ENCODE measurements at places on chromosomes 3 and 15.
A peak's percentile ranks its signal among the peaks of the same experiment; 100 is the strongest.

- no peak for DNase-seq
Observed at GRCh38 chr3:73716418-73716817, 91.7 kb upstream of the PDZRN3 start.

DNA sequence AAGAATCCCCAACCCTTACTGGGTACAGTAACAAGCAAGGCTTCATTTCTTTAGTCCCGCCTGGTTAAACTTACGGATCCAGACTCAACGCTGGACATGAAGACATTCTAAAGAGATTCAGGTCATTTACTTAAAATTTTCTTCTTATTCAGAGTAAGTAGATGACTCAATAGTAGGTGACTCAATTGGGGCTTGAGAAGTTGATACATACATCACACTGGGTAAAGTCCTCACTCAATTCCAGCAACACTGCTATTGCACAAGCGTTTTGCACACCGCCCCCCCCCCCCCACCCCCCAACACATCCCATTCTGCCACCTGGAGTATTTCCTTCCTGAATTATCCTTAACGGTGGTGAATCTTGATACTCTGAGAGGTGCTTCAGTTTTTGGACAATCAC is 610.0 kb downstream of the FOXP1 start:
- peak; percentile 51 for DNase-seq

- peak; percentile 48 for DNase-seq
Observed at GRCh38 chr3:168467115-168467714, 371.5 kb upstream of the GOLIM4 start.

GRCh38 chr3:53672981-53673380 is 173.2 kb downstream of the CHDH start:
- DNase-seq, result no peak

- DNase-seq, result peak; percentile 28
Observed at GRCh38 chr3:98058244-98058960, 23.3 kb upstream of the GABRR3 start.
